ENCODE measurements at places on chromosomes 12 and 14.
A peak's percentile ranks its signal among the peaks of the same experiment; 100 is the strongest.

DNA sequence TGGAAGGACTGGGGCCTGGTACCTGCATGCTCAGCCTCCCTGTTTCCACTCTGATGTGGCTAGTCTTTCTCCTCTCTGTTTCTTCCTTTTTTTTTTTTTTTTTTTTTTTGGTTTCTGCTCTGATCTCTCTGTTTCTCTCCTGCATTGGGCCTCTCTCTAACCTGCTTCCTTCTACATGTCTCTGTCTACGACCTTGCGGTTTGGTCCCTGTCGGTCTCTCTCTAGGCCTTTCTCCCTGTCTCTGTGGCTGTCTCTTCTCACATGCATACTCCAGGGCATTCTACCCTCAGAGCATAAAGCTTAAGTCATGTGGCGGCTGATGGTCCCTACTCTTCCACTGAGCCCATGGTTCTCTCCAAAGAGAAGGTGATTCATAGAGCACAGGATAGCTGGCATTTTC lies 1096.6 kb downstream of the BCL11B start:
- DNase-seq = no peak

GRCh38 chr12:67807814-67808213 lies 159.3 kb downstream of the DYRK2 start:
- no peak for DNase-seq

- no peak for DNase-seq
Measured at GRCh38 chr12:94777936-94778335, 127.6 kb upstream of the TMCC3 start.

GRCh38 chr12:104964167-104964855 lies 6.2 kb upstream of the SLC41A2 start:
- DNase-seq = no peak

DNA sequence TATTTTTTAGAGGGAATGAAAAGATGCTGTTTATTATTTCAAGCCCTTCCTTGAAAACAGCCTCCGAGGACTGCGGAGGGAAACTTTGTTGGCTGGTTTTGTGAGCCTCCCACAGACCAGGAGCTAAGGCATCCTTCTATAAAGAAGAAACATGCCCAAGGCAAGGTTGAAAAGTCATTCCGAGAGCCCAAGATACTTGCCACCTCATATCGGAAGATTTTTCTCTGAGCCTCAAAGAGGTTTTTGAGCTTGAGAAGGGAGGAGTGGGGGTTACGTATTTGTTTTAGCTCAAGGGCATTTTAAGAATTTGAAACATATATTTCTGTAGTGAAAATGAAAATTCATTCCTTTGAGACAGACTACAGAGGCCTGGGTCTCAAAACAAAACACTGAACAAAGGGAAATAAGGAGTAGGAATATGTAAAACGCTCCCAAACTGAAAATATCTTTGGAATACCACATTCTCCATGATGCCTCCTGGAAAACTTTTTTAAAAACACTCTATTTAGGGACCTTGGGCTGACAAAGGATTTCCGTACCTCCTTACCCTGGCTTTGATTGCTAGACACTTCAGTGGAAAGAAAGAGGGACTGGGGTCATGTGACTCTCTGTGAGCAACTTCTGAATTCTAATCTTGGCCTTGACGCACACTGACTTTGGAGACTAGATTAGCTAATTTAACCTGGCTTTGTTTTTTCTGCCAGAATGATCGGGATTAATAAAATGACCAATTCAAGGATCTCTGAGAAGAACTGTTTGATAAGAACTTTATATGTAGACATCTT lies 180.9 kb downstream of the SRGAP1 start:
- DNase-seq = no peak

DNA sequence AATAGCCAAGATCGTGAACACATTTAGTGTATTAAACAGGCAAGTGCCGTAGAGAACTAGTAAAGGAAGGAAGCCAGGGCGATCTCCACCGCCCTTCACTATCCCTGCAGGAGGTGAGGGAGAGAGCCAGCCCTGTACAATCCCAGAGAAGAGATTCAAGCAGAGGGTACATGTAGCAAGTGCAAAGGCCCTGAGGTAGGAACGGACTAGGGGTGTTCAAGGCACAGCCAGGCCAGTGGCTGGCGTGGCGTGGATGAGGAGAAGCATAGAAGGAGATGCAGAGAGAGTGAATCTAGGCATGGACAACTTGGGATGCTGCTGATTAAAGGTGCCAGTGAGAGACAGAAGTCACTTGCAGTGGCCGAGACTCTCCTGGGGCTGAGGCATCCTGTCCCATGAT lies 39.1 kb upstream of the ESRRB start:
- DNase-seq = no peak

DNA sequence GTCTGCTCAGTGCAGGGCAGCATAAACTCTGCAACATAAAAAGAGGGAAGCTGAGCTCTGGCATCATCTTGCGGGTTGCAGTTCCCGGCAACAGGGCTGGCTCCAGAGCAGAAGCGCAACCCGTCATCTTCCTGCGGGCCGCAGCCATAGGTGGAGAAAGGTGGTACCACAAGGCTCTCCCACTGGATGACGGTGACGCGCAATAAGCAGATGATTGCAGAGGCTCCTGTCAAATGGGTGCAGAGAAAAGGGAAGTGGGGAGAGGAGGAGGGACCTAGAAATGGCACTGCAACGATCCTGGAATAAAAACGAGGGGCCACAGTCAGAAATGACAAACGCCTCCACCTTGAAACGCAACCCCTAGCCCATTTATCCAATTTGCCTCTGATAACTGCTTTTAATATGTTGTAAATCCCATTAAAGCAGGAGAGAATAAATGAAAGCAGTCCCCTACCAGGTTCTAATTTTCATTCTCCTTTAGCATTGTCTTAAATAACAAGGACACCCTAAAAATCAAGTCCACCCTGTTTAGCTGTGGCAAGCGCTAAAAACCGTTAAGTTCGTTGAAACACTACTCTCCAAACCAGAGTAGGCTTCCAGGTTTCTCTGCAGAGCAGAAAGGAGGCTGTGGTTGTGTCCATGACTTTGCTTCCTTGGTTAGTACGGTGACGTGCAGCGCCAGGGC lies 30.9 kb upstream of the TUBA1C start:
- peak; percentile 93 for DNase-seq

DNA sequence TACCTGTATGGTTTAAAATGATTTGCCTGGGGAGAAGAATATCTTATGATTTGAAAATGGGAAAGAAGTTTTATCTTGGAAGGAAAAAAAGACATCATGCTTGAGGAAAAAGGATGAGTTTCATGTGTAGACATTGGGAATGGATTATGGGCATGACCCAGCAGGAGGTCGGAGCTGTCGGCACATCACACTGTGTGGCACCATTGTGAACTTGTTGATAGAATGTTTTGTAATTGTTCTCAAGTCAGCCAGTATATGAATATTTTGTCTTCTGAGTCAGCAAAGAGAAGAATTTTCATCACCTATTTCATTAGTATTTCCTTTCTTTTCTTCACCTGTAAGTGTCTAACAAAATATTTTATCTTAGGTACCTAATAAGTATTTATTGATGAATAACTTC lies 60.0 kb upstream of the HMGA2 start:
- no peak for DNase-seq

DNA sequence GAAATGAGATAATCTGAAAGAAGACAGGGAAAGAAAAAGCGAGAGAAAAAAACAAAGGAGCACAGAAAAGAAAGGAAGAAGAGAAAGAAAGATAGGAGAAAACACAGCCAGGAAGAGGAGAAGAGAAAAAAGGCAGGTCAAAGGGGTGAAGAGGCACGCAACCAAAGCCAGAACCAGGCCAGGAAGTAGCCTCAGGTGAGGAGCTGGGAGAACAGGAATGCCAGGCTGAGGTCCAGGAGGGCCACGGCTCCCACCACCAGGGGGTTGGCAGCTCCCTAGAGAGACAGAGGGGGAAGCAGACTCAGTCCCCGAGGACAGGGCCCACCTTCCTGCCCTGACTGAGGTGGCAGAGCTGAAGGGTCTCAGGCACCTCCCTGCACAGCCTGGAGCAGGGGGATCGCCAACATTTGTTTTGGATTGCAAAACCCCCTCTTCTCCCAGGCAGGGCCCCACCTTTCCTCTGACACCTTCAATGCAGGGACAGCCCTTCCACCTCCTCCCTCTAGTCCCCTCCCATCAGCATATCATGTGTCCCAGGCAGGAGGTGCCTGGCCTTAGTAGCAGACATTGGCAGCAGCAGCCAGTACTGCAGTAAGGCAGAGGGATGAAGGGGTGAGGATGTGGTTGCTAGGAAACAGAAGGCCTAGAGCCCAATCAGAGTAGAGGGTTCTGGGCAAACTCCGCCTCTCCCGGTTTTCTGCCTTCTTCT lies 2.0 kb upstream of the AP1G2 start:
- no peak for DNase-seq

DNA sequence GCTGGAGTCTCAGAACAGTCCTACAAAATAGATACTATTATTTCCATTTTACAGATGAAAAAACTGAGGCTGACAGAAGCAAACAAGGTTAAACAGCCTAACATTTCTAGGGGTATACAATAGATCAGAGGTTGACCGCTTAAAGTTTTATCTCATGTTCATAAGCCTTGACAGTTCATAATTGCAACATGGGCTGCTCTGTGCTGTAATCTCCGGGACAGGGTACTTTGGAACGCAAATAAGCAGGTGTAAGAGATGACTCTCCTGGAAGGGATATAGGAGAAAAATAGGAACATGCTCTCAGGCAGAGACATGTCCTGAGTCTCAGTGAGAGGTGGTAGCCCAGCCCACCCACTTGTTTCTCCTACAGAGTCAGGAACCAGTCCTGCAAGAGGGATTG lies 72.8 kb upstream of the RBM19 start:
- no peak for DNase-seq

GRCh38 chr14:51967521-51967920 lies 21.8 kb upstream of the RTRAF start:
- DNase-seq = no peak

DNA sequence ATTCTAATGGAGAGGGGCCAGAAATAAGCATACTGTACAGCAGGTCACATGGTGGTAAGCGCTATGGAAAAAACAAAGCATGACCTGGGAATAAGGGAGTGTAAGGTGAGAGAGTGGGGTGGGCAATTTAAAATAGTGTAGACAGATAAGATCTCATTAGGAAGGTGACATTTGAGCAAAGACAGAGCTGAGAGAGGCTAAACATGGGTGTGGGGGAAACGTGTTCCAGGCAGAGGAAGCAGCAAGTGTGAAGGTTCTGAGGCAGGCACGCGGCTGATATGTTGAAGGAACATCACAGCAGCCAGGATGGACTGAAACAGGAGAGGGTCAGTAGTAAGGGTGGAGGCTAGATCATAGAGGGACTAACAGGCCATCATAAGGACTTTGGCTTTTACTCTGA lies 126.8 kb downstream of the SAMD4A start:
- DNase-seq = no peak

DNA sequence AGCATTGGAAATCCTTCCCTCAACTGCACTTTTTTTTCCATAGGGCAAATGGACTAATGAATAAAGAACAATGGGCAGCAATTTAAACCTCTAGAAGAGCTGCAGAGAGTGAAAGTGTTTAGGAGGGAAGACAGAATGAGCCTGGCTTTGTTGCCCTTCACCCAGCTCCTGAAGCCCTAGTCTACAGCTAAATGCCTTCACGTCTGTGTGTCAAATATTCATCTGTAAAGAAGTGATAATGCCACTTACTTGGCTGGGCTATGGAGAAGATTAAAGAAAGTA lies 45.6 kb downstream of the FLRT2 start:
- DNase-seq = no peak

- peak; percentile 73 for DNase-seq
Measured at GRCh38 chr14:76937181-76938091, 91.1 kb downstream of the IRF2BPL start.

GRCh38 chr14:90781876-90782275 lies 34.4 kb downstream of the TTC7B start:
- no peak for DNase-seq

- peak; percentile 44 for DNase-seq
Measured at GRCh38 chr12:118704527-118705241, 276.7 kb upstream of the SRRM4 start.

DNA sequence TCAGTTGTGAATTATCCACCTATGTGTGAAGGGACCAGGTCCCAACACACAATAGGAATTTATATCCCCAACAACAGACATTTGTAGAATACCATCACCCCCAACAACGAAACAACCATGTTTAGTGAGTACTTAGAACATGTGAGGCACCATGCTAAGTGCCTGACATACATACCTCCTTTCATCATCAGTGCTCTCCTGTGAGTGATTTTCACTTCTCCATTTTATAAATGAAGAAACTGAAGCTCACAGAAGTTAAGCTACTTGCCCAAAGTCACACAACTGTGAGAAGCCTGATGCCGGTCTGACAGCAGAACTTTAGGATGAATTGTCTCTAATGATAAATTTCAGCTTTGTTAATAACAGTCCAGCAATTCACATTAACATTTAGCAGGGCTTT lies 35.4 kb downstream of the SPTB start:
- no peak for DNase-seq

- no peak for DNase-seq
Measured at GRCh38 chr12:127133675-127134335, 1133.2 kb upstream of the TMEM132C start.

DNA sequence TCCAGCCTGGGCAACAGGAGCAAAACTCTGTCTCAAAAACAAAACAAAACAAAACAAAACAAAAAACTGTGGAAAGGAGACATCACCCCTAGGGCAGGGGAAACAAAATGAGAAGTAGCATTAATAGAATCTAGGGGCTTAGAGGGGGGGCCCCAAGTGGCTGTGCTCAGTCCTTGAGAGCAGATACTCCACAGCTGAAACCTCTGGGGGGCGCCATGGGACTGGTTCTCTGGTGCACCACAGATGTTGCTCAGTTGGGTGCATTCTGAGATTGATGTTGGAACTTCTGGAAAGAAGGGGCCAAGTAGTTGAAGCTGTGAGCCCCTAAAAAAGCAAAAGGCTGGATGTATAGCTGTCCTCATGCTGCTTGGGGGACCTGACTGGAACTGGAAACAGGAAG lies 11.8 kb upstream of the SYNE2 start:
- DNase-seq = no peak

DNA sequence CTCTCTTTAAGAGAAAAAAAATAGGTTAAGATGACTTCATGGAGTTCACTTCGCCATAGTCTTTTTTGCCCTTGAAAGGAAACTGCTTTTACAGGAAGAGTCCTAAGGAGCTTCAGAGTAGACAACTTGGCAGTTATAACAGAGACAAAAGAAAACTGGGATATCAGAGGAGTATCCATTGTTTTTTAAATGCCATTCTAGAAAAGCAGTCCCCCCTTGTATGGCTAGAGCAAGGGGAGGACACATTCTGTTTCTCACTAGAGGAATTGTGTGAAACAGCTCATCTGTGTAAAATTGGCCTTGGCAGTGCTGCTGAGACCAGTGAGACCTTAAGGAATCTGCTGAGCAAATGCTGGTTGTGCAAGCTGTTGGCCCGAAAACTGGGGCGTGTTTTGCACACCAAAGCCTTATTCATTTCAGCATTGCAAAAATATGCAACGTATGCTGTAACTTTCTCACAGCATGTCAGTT lies 128.0 kb downstream of the GPR135 start:
- DNase-seq = no peak

GRCh38 chr12:63228853-63229252 lies 77.9 kb upstream of the AVPR1A start:
- peak; percentile 52 for DNase-seq

- DNase-seq = no peak
Measured at GRCh38 chr12:31008961-31009840, 64.5 kb upstream of the DDX11 start.

Measured in NCI-H1105 treated with DMSO at 0.1 percent for 48 hours (cell line).